ENCODE measurements at places on chromosomes 2 and 18.

- no peak for DNase-seq
These were observed 980.1 kb upstream of the POU3F3 start for GRCh38 chr2:103873716-103874351.

- no peak for DNase-seq
These were observed 19.3 kb downstream of the GATA6 start for GRCh38 chr18:22188559-22189267.

- DNase-seq = no peak
These were observed 22.8 kb upstream of the PTMA start for GRCh38 chr2:231685349-231686191.

GRCh38 chr2:30872797-30873196 is 65.6 kb upstream of the CAPN13 start:
- no peak for DNase-seq

- DNase-seq = no peak
These were observed 23.3 kb downstream of the TNFAIP6 start for GRCh38 chr2:151380580-151381235.

- no peak for DNase-seq
These were observed 4.9 kb upstream of the SIX2 start for GRCh38 chr2:45014016-45014702.

DNA sequence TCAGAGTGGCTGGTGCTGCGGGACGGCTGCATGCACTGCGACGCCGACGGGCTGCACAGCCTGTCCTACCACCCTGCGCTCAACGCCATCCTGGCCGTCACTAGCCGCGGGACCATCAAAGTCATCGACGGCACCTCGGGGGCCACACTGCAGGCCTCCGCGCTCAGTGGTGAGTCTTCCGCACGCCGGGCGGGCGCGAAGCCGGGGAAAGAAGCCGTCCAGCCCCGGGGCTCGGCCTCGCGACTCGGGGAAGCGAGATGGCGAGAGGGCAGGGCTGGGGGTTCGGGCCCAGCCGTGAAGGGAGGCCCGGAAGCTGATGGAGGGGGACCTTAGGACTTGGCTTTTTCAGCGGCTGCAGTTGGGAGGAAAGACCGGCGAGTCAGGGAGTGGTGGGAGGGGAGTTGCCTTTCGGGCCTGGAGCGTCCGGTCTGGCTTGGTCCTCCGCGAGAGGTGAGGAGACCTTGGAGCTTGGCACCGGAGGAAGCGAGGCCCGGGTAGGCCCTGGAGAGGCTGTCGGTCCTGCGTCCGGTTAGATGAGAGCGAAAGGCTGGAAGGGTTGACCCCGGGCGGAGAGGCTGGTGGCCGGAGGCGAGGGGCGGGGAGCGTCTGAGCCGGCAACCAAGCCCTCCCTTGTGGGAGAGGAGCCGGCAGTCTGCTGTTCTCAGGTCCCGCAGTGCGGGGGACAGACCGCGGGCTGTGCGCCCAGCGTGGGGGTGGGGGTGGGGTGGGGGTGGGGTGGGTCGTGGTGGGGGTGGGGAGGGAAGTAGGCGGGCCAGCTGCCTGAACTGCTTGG is 691 bp downstream of the BIRC6 start:
- peak; percentile 1 for DNase-seq

- DNase-seq = no peak
These were observed 115.7 kb downstream of the CMPK2 start for GRCh38 chr2:6749962-6750361.

DNA sequence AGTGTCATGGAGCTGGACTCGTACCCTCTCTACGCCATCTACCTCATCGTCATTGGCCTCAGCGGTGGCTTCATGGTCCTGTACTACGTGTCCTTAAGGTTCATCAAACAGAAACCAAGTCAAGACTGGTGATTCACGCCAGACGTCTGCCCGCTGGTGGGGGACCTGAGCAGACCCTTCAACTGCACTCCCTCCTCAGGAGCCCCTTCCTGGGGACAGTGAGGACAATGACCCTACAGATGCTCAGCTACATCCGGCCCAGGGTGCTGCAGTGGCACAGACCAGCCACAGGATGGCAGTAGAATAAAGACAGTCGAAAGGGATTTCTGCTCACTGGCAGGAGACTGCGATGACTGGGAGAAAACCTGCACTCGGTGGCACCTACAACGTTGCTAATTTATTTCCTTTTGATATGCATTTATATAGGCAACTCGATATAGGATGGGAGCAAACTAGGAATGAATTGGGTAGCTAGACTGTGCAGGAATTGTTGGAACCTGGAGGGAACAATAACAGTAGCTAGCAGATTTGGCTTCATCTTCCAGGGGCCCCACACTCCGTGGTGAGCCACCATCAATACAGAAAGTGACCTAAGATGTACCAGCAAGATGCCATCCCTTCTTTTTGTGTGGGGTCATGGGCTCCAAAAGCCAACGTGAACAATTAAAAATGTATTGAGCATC is 39.2 kb downstream of the ABCG8 start:
- DNase-seq = peak; percentile 37

DNA sequence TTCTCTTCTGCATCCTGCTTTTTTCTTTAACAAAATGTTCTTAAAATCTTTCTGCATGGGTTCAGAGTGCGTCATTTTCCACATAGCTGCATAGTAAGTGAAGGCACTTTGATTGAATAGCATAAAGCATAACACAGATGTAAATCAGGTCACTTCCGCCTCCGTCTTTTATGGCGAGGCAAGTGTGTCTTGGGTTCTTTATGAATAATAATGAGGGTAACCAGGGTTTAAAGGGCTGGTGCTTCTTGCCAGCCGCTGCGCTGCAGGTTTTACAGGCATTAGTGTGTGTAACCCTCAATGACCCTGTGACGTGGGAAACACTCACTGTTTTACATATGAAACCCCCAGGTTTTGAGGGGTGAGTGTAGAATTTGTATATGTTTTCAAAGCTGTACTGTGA is 164.2 kb downstream of the MYT1L start:
- no peak for DNase-seq

DNA sequence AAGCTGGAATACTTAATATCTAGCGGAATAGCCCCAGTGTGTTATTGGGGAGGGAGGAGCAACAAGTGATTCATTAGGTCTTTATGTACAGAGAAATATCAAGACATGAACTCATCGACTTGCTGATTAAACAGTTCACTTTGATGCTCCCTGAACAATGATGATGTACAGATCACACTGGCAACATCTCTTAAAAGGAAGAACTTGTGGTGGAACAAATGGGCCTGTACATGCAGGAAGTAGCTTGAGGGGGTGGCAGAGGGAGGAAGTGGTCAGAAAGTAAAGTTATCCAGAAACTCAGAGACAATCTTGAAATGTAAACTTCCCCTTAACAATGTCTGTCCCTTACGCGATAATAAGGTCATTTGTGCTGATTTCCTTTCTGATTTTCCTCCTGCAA is 90.5 kb downstream of the NXPH2 start:
- DNase-seq = no peak

GRCh38 chr2:128726911-128727310 is 408.2 kb upstream of the HS6ST1 start:
- no peak for DNase-seq

DNA sequence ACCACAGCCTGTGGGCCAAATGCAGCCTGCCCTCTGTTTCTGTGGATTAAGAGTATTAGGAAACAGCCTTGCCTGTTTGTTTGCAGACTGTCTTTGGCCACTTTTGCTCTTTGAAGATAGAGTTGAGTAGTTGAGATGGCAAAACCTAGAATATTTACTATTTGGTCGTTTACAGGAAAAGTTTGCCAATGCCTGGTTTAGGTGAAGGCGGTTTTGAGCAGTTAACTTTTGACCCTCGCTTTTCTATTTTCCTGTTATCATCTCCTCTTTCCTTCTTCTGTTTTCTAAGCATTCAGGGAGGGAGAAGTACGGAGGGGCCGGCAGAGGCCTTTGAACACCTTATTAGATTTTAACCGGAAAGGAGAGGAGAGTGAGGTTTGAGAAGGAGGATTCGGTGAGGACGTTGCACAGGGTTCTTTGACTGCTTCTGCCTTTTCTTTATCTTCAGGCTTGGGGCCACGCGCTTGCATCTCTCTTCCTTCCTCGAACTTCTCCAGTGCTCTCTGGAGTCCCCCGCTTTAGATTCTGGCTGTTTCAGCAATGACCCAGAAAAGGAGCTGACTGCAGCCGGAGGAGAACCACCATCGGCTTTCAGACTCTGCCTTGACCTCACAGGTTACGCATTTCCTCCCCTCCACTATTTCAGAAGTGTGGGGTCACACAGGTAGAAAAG is 39.2 kb downstream of the IL1R2 start:
- no peak for DNase-seq

GRCh38 chr2:62110415-62111025 is 85.4 kb upstream of the B3GNT2 start:
- DNase-seq = no peak

DNA sequence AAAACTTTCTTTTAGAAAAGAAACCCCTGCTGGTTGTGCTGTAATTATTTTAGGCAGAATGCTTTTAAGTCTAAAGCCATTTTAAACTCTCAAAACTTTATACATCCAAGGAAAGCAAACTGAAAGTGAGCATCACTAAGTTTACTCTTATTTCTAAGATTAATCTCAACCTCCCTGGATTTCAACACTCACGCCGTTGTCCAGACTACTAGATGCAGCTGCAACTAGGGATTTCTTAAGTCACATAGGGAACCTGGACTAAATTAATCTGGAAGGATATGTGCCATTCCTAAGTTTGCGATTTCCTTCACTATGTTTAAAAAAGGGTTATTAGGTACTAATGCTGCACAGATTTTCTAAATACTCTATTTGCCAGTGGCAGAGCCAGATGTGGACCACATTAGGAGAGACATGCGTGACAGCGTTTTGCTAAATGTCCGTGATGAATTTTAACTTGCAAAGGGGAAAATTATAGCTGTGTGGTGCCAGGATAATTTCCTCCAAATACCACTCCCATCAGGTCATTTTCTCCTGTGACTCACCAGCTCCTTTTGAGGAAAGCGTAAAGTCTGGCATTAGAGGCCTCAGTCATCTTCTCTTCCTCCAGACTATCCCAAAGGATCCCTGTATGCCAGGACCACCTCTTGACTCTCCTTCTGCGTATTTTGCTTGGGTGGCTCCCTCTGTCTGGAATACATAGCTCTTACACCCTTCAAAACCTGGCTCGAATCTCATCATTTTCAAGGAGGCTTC is 143.7 kb downstream of the ATL2 start:
- no peak for DNase-seq

DNA sequence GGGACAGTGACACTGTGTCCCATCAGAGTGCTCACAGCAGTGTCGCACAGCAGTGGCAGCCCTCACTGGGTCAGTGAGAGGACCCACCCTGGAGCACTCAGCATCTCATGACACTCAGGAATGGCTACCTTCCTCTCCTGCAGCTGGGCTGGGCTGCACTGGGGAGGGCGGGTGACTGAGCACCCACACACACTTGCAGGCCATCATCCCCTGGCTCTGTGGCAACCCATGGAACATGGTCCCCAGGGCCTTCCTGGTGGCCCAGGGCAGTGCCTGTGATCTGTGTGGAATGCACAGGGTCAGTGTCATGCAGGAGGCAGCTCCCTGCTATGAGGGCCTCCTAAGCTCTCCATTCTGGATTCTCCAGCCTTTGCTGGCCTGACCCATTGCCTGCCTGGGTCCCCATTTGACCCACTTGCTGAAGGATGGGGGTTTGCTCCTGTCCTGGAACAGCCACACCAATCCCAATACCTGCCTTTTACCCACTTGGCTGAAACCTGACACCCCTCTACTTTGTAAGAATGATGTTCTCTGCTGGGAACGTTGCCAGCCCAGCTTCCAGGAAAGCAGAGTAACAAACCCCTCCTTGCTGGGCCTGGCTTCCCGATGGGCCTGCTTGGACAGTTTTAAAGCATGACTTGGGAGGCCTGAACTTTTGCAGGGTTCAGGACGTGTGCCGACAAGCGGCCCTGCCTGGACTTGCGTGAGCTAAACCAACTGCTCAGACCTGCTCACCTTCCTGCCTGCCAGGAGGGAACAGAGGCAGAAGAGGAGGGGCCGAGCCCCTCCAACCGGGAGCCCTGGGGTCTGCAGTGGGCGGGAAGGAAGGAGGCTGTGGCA is 13.7 kb downstream of the HS6ST1 start:
- DNase-seq = no peak

- DNase-seq = no peak
These were observed 42.7 kb upstream of the MSH2 start for GRCh38 chr2:47360283-47360682.

- DNase-seq = no peak
These were observed 10.2 kb downstream of the C18orf32 start for GRCh38 chr18:49476664-49477411.

- DNase-seq = no peak
These were observed 342.8 kb downstream of the DYSF start for GRCh38 chr2:71796174-71796593.

- DNase-seq = no peak
These were observed 29.2 kb downstream of the MROH2A start for GRCh38 chr2:233807215-233807865.

- no peak for DNase-seq
These were observed 416.2 kb upstream of the LYPD1 start for GRCh38 chr2:133086176-133086575.

- no peak for DNase-seq
These were observed 79.6 kb downstream of the MBP start for GRCh38 chr18:77052983-77053309.

- no peak for DNase-seq
These were observed 536.9 kb upstream of the CHAC2 start for GRCh38 chr2:53230691-53231090.

DNA sequence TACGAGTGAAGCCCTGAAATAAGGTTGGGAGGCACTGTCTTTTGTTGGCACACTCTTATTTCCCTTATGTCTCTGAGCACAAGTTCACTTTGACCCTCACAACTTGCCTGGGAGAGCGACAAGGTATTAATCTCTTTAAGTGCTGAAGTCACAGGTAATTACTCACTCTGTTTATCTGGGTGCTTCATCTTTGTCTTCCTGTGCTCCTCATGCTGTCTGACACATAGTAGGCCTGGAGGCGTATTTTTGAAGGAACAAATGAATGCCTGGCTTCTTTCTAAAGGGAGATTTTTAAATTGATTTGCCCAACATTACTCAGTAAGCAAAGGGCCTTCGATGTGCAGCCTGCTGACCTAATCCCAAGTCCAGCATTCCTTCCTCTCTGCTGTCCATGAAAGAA is 507.1 kb upstream of the TNP1 start:
- DNase-seq = no peak

DNA sequence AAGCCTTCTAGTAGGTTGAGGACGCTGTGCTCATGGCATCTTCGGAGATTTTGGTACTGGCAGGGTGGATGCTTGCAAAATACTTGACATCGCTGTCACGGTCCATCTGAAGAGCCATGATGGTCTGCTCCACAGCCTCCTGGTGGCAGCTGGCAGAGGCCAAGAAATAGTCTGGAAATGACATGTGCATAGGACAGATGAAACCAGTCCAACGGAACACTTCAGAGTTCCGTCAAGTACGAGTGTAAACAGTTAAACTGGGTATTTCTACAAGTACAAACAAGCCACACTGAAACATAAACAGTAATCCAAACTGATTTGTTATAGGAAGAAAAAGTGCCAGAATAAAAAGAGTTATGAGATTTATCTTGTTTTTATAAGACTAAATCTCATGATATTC is 66.6 kb downstream of the PPP4R1 start:
- no peak for DNase-seq

GRCh38 chr2:240819858-240820606 is at the start of gene KIF1A:
Gene KIF1A, minus strand, starts transcription at chr2:240820219. Its CDS starts 22,467 bp downstream, at chr2:240797752.
- no peak for DNase-seq

DNA sequence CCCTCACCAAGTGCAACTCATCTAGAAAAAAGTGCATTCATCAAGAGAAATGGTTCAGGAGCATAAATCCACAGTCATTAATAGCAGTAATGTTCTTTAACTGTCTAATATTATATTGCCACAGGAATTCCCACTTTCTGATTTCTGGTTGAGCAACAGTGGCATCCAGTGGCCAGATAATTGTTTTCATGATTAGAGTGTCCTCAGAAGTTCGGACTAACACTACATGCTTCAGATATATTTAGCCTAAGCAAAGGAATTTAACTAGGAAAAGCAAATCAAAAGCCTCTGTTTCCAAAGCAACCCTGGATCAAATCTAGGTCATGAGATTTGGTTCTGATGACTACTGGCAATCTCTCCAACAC is 9.8 kb upstream of the ERBB4 start:
- no peak for DNase-seq

All from stimulated activated CD8-positive, alpha-beta memory T cell treated with anti-CD3 and anti-CD28 coated beads, Interleukin-7, amount 100 ng/mL, for 1 hour (primary cell).